ENCODE measurements at places on chromosomes 4 and X.

- H3K4me1 ChIP-seq = no peaks in the 10 kb centered on the region
- H3K27ac ChIP-seq = no peak overlapping the region
- no peak for DNase-seq
- H3K4me3 ChIP-seq = no peak overlapping the region
Observed at GRCh38 chr4:117783716-117784115, 250.6 kb upstream of the NDST3 start.

DNA sequence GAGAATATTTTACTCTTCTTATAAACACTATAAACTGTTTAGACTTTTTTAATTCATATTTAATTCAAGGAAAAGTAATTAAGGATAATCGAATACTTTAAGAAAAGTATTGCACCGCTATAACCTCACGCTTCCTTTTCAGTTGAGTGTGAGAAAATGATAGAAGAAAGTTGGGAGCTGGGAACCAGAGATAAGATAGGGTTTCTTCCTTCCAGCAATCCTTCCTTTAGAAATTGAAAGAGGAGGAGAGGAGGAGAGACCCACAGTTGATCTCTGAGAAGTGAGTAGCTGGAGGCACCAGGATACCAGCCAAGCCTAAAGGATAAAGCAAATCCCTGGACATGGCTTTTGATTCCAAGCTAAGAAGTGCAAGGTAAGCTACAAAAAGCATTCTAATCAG lies 242.3 kb upstream of the NOCT start:
- no peak for DNase-seq
- H3K27ac ChIP-seq = no peak overlapping the region
- H3K4me3 ChIP-seq = no peak overlapping the region

- no peak for DNase-seq
- no peak overlapping the region for H3K27ac ChIP-seq
- H3K27me3 ChIP-seq = no peaks in the 10 kb centered on the region
- no peak overlapping the region for H3K4me3 ChIP-seq
Observed at GRCh38 chr4:56511098-56511497, 5.5 kb downstream of the ARL9 start.

- DNase-seq = no peak
- no peaks in the 10 kb centered on the region for H3K27me3 ChIP-seq
- no peaks in the 10 kb centered on the region for H3K36me3 ChIP-seq
- H3K27ac ChIP-seq = no peak overlapping the region
- H3K4me3 ChIP-seq = no peak overlapping the region
- H3K4me1 ChIP-seq = no peaks in the 10 kb centered on the region
Observed at GRCh38 chr4:150679018-150679764, 97.2 kb downstream of the MAB21L2 start.

- H3K36me3 ChIP-seq = no peaks in the 10 kb centered on the region
- no peak overlapping the region for H3K27ac ChIP-seq
- H3K27me3 ChIP-seq = no peaks in the 10 kb centered on the region
- H3K4me3 ChIP-seq = no peak overlapping the region
- no peaks in the 10 kb centered on the region for H3K4me1 ChIP-seq
Observed at GRCh38 chr4:67879486-67879885, 4.3 kb downstream of the TMPRSS11D start.

- no peak for DNase-seq
- H3K27me3 ChIP-seq = no peaks in the 10 kb centered on the region
- H3K4me1 ChIP-seq = no peaks in the 10 kb centered on the region
- H3K4me3 ChIP-seq = no peak overlapping the region
Observed at GRCh38 chr4:181181331-181181730, 1061.9 kb upstream of the TENM3 start.

DNA sequence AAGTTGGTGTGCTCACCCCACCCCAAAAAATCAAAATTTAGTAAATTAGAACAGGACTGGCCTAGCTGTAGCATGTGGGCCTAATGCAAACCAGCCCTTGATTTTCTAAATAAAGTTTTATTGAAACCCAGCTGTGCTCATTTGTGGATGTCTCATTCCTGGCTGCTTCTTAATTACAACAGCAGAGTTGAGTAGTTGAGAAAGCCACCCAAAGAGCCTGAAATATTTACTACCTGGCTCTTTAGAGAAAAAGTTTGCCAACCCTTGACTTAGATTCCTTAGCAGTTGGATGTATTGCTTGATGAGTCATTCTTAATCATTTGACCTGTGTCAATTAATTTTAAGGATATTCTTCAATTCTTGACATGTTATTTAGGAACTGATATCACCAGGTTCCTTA lies 168.3 kb upstream of the PUDP start:
- no peak overlapping the region for H3K4me3 ChIP-seq
- no peaks in the 10 kb centered on the region for H3K27me3 ChIP-seq
- DNase-seq = no peak
- H3K4me1 ChIP-seq = no peaks in the 10 kb centered on the region

DNA sequence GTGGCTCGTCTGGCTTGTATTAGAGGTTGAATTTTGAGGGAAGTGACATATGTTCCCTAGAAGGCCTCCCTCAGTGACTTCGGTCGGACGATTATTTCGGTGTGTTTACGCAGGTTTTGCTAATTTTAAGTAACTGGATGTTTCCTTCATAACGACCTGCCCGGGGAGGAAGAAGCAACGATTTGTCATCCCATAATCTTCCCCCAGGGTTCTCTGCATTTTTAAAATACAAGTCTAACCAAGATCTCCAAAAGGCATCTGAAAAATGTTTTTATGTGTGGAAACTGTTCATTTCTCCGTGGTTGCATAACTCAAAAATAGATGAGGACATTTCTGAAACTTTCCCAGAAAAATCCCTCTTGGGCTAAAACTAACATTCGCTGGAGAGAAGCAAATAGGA lies 195.4 kb downstream of the SHOX start:
- no peaks in the 10 kb centered on the region for H3K4me1 ChIP-seq
- DNase-seq = no peak
- no peak overlapping the region for H3K27ac ChIP-seq
- no peaks in the 10 kb centered on the region for H3K27me3 ChIP-seq
- no peak overlapping the region for H3K4me3 ChIP-seq

All from colonic mucosa (tissue), 4 donors.